Effector CD8-positive, alpha-beta T cell (primary cell): ENCODE measurements at places on chromosomes 16 and 17.
A peak's percentile ranks its signal among the peaks of the same experiment; 100 is the strongest.

DNA sequence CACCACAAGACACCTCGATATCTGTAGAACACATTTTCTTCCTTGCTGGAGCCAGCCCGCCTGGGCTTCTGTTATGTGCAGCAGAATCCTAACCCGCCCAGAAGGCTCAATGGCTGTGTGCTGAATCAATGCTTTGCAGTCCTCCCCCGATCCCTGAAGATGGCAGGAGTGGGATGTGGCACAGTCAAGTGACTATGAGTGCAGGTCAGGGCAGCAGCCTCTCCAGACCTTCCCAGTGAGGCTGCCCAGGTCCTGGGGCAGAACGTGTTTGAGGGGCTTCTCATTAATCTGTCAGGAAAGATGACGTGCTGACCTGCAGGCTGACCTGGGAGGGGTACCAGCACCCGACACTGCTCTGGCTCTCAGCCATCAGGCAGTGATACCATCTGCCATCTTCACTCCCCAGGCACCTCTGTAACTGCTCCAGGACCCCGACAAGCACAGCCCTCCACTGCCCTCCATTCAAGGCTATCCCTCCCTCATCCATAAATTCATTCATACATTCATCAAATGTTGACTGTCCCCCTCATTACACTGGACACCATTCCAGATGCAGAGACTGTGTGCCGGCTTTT, 35.2 kb downstream of the LRRC75A start:
- no peak for DNase-seq

- no peak for DNase-seq
These were observed 70.3 kb downstream of the PMP22 start for GRCh38 chr17:15194859-15195277.

DNA sequence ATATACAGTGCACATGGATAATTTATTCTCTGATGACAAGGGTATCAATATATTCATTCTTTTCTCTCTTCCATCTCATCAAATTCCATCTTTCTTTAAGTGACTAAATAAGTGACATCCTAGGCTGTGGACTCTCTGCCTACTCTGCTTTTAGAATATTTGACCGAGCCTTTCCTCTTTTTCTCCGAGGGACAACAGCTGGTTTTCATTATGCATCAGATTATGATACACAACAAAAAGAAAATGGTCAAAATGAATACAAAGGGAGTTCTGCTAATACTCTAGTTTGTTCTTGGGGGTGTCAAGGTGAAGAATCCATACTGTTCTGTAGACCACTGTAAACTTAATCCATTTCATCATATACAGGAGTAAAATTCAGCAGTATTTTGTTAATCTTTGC, 942.6 kb downstream of the KCNJ2 start:
- no peak for DNase-seq

GRCh38 chr17:78272181-78272913, 40.9 kb downstream of the TMEM235 start:
- DNase-seq = peak; percentile 47

GRCh38 chr17:226108-227077, 44.9 kb upstream of the DOC2B start:
- no peak for DNase-seq
